ENCODE measurements at places on chromosomes 5 and 9. TPM values are rescaled to one million over a fixed set of nuclear protein-coding genes. Genes with fewer than 3 reads are reported as not detected.

PCDHGA3 gene
- 1.8 TPM for total RNA-seq

GBGT1 gene
- 45.1 TPM for total RNA-seq

SPINK13 gene
- not detected for total RNA-seq

FOXD4L5 gene
- total RNA-seq = 0.24 TPM

FCN1 gene
- total RNA-seq = 28.4 TPM

DNA sequence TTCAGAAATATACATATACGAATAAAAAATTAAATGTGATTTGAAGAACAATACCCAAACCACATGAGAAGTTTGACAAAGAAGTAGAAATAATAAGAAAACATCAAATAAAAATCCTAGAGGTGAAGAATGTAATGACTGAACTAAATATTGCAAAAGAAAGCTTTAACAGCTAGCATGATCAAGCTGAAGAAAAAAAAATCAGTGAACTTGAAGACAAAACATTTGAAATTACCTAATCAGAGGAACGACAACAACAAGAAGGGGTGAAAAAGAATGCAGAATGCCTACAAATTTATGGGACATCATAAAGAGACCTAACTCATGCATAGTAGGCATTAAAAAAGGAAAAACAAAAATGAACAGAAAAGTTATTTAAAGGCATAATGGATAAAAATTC is 60.5 kb upstream of the SPEF2 start:
- H3K36me3 ChIP-seq = no peaks in the 10 kb centered on the region
- H3K27ac ChIP-seq = no peak overlapping the region
- no peak for DNase-seq
- no peaks in the 10 kb centered on the region for H3K4me1 ChIP-seq
- H3K27me3 ChIP-seq = no peaks in the 10 kb centered on the region

GRCh38 chr9:26706223-26706622 is 186.4 kb downstream of the CAAP1 start:
- no peak overlapping the region for H3K4me3 ChIP-seq
- H3K4me1 ChIP-seq = no peaks in the 10 kb centered on the region
- no peak overlapping the region for H3K27ac ChIP-seq
- H3K36me3 ChIP-seq = no peaks in the 10 kb centered on the region
- no peaks in the 10 kb centered on the region for H3K27me3 ChIP-seq
- DNase-seq = no peak

DNA sequence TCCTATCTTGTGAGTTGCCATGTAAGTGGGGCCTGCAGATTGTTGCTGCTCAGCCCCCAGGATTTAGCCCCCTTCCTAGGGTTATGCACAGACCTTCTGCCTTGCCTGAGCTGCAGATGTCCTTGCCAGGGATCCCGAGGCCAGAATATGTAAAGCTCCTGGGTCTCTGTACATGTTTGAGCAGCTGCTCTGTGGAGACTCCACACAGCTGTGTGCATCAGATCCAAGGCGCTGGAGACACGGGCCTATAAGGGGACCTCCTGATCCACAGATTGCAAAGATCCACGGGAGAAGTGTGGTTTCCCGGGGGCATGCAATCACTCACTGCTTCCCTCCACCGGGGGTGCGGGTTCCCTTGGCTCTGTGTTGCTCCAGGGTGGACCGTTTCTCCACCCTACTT is 28.9 kb downstream of the TAF11L14 start:
- H3K4me3 ChIP-seq = no peak overlapping the region
- DNase-seq = no peak
- no peaks in the 10 kb centered on the region for H3K36me3 ChIP-seq

GRCh38 chr9:137030538-137031527 is 1.1 kb downstream of the FUT7 start:
- no peaks in the 10 kb centered on the region for H3K36me3 ChIP-seq
- peak overlapping the region; percentile 52 for H3K4me3 ChIP-seq
- no peak for DNase-seq
- no peaks in the 10 kb centered on the region for H3K27me3 ChIP-seq
- peaks cover 19% of the 10 kb centered on the region for H3K4me1 ChIP-seq

- no peaks in the 10 kb centered on the region for H3K4me1 ChIP-seq
- no peak overlapping the region for H3K4me3 ChIP-seq
- H3K27ac ChIP-seq = no peak overlapping the region
- no peaks in the 10 kb centered on the region for H3K36me3 ChIP-seq
- no peaks in the 10 kb centered on the region for H3K27me3 ChIP-seq
Observed at GRCh38 chr5:149628221-149628620, 46.9 kb downstream of the ARHGEF37 start.

DNA sequence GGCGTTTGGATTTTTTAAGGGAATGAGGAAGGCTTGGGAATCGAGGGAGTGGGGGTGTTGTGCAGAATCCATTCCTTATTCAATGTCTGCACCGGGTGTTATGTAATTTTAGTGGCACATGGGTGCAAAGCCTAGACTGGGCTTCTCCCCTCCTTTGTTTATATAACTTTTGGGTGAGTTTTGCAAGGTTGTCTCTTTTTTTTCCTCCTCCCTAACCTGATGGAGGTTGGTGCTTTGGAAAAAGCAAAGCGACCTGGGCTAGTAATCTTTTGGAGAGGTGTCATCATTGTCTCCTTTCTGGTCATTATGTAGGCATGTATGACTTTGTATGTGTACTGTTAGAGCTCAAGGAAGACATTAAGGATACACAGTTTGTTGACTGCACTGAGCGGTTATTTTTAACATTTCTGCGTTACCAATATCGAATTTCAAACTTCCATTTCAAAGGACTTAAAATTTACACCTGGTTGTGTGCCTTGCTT is 3.1 kb downstream of the SMARCA2 start:
- H3K27ac ChIP-seq = peak overlapping the region; percentile 99
- peaks cover 60% of the 10 kb centered on the region for H3K4me1 ChIP-seq
- peak overlapping the region; percentile 88 for H3K4me3 ChIP-seq
- H3K27me3 ChIP-seq = no peaks in the 10 kb centered on the region
- DNase-seq = no peak

DNA sequence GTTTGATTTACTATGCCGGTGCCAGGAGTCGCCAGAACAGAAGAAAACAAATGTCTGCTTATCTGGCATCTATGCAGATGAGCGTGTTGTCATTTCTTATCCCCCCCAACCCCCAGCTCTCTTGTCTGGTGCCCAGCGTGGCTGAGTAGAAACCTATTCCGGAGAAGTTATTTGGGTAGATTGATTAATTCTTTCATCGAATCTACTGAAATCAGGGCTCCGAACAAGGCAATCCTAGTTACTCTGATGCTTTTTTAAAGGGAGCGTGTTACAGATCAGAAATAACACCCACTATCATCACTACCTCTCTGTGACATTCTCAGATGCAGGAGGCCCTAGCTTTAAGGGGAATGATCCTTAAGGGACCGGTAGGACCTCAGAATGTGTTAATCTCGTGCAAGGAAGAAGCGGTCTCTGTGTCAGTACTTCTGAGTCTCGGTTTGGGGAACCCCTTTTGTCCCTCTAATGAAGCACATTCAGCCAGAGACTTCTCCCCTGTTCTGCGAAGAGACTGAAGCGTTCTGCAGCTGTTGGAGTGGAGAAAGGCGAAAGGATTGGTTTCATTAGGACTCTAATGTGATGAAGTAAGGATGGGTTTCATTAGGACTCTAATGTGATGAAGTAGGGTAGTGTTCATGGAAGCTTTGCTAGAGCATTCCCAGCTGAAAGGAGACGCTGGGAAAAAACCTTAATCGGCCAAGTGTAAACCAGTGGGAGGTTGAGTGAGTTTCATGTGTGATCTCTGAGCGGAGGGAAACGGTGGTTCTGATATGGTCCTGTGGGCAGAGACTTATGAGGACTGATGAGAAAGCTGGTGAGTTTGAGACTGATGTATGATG is 1.5 kb downstream of the PIP5K1B start:
- no peaks in the 10 kb centered on the region for H3K36me3 ChIP-seq
- H3K27me3 ChIP-seq = peaks cover 29% of the 10 kb centered on the region
- H3K4me3 ChIP-seq = peak overlapping the region; percentile 61
- peaks cover 4% of the 10 kb centered on the region for H3K4me1 ChIP-seq
- H3K27ac ChIP-seq = peak overlapping the region; percentile 85

All from left lung (tissue), 14 donors.